ENCODE measurements at places on chromosomes 3 and 15.

- no peak for DNase-seq
Measured at GRCh38 chr3:39501059-39501458, 33.6 kb downstream of the MOBP start.

GRCh38 chr3:52324676-52325075, 8.6 kb downstream of the DNAH1 start:
- DNase-seq, result no peak

DNA sequence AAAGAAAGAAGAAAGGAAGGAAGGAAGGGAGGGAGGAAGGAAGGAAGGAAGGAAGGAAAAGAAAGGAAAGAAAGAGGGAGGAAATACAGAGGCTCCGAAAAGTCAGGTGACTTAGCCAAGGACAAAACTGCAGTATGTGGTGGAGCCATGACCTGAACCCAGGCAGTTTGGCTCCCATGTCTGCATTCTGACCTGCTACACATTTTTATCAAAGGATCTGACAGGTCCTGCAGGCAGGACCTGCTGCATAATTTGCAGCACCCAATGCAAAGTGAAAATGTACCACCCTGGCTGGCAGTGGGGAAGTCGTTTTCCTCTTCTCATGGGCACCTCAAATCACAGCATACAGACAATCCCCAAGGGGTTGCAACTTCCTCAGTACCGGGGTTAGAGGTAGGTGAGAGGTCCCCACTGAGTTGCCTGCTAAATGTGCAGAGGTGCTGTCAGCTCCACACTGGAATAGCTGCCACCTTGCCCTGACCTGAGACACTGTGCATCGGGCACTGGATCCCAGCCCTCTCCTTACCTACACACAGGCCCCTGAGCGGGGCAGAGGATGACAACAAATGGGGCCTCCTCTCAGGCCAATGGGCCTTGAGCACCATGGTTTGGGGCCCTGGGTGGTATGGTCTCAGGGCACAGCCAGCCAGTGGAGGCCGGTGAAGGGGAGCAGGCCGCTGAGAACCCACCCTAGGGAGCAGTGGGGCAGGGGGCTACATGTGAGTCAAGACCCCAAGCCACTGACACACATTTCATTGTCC, 175.1 kb downstream of the SHQ1 start:
- no peak for DNase-seq

DNA sequence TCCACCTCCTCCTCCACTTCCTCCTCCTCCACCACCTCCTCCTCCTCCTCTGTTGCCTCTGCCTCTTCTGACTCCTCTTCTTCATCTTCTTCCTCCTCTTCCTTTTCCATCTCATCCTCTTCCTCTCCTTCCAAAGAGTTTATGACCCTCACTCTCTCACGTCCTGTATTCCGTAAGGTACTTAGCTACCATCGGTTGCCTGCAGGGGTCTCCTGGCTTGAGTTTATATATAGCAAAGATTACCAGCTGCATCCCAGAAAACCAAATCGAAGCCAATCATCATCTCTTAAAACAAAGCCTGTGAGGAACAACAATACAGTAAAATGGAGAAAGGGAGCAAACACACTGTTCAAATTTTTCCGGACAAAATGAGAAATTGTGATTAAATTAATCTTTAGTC, 317.4 kb downstream of the C3orf38 start:
- DNase-seq, result no peak

DNA sequence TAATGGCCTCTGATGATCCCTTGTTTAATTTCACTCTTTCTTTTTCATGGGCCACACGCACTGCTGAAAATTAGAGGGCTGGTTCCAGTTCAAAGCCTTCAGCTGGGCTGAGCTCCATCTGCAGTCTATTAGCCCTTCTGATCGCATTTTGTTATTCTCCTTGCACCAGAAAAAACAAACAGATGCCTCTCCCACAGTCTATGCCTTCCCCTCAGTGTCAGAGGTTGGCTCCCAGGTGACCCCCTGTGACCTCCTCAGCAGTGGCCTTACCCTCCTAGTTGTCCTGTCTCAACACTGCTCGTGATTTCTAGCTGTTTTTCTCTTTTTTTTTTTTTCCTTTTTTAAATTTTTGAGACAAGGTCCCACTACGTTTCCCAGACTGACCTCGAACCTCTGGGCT, 77.1 kb upstream of the PRTG start:
- DNase-seq, result no peak

DNA sequence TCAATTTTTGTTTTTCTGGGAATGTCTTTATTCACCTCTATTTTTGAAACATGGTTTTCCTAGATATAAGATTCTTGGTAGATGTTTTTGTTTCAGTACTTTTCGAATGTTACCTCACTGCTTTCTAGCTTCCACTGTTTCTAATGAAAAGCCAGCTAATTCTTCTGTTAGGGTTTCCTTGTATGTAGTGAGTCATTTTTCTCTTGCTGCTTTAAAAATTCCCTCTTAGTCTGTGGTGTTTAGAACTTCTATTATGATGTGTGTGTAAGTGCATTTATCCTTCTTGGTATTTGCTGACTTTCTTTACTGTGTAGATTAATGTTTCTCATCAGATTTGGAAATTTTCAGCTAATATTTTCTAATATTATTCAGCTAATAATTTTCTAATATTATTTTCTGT, 151.1 kb upstream of the OSTN start:
- no peak for DNase-seq

DNA sequence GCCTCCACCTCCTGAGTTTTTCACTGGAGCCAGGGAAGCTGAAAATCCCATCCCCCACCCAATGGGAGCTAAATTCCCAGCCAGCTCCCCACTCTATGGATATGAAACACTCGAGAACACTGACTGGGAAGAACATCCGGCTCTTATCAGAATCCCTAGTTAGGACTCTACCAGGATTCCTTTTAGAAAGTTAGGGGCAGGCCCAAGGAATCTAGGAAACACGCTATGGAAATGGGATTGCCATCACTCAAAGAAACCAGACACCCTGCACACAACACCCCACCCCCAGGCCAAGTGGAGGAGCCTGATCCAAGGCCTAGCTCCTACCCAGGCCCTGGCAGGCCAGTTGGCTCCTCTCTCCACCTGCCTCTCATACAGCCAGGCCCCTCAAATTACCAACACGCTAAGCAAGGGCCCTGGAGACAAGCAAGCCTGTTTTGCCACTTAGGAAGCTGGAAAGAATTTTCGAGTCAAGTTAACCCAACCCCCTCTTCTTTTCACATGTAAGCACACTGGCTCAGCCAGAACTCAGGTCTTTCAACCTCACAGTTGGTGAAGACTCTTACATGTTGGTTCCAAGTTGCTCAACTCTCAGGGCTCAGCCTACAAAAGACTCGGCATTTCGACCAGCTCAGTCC, 75.5 kb downstream of the RBPMS2 start:
- DNase-seq, result no peak

DNA sequence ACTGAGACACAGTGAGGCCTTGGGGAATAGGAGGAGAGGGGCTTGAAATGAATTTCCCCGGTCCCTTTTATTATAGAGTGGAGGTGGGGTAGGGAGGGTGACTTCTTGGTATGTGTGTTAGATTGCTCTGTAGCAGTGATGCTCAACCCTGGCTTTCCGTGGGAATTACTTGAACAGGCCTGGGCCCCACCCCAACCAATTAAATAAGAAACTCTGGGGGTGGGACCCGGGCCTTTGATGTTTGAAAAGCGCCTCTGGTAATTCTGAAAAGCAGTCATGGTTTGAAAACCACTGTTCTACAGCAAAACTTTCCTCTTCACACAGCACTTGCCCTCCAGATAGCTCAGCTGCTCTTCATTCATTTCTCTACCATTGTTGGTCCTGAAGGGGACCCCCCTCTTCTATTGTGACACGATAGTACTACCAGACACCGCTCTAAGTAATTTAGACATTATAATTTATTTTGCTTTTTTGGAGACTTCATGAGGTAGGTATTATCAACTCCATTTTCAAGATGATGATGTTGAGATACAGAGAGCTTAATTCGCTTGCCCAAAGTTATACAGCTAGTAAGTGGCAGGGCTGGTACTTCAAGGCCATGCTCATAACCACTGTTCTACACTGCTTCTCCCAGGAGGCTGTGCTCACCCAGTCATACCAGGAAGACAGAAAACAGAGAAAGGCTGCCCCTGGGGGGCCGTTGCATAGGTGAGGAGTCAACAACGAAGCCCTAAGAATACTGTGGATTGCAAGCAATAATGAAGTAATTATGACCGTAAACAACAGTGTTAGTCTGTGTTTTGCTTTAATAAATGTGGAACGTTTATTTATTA, 176.2 kb downstream of the PEX5L start:
- DNase-seq, result no peak

DNA sequence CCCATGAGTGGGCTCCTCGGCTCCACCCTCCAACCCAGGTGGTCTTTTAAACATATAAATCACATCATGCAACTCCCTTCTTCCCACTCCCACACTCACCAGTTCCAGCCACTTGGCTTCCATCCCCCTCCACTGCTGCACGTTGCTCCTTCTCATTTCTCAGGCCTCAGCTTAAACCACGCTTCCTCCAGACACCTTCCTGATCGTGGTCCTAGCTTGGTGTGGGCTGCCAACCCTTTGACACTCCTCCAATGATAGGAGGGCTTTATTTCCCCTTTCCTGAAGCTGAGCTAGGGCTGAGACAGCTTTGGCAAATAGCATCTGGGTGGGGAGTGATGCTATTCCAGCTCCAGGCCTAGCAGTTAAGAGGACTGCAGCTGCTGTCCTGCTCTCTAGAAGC, 130.1 kb downstream of the SRGAP3 start:
- no peak for DNase-seq

GRCh38 chr15:73952913-73953750, 26.9 kb downstream of the LOXL1 start:
- DNase-seq, result no peak

GRCh38 chr3:24149032-24149431, 203.9 kb downstream of the NR1D2 start:
- no peak for DNase-seq

DNA sequence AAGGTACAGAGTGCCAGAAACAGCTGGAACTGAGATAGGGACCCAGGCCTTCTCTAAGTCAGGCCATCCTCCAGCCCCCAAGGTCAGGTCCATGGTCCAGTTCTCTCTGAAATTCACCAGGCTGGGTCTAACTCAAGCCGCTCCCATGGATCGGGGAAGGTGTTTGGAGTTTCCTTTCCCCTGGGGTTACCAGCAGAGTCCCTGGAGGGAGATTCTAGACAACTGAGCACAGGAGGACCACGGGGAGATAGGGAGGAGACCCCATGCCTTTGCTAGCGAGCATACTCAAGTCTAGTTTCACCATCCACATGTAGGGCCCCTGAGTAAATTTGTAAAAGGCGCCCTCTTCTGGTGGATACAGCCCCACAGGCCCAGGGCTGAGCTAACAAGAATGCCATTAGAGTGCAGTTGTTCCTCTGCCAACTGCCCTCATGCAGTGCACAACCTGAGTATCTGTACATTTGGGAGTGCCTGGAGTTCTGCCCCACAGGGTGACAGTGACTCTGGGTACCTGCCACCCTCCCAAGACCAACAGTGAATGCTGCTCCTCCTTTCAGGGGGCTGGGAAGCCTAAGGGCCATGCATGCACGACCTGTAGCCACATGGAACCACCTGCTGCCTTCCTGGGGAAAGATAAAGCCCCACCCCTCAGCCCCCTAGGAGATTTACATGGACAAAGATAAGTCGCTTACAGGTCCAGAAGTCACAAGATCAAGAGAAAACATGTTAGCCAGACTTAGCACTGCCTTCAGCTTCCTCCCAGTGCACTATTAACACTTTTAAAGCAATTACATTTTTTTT, 89.0 kb downstream of the IQSEC1 start:
- DNase-seq, result no peak

DNA sequence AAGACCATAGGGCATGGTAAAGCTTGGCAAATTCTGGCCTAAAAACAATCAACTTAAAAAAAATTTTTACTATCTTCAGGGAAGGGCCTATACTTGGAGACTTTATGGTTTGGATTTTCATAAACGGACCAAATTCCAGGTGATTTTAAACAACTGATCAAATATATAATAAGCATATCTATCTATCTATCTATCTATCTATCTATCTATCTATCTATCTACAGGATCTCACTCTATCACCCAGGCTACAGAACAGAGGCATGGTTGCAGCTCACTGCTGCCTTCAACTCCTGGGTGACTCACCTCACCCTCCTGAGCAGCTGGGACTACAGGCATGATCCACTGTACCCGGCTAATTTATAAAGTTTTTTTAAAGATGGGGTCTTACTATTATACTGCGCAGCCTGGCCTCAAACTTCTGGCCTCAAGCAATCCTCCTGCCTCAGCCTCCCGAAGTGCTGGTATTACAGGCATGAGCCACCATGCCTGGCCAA, 6.7 kb downstream of the SPPL2A start:
- DNase-seq, result no peak

- no peak for DNase-seq
Measured at GRCh38 chr15:80831606-80832224, 52.5 kb downstream of the CEMIP start.

GRCh38 chr3:161689584-161690298, 193.1 kb downstream of the OTOL1 start:
- no peak for DNase-seq

DNA sequence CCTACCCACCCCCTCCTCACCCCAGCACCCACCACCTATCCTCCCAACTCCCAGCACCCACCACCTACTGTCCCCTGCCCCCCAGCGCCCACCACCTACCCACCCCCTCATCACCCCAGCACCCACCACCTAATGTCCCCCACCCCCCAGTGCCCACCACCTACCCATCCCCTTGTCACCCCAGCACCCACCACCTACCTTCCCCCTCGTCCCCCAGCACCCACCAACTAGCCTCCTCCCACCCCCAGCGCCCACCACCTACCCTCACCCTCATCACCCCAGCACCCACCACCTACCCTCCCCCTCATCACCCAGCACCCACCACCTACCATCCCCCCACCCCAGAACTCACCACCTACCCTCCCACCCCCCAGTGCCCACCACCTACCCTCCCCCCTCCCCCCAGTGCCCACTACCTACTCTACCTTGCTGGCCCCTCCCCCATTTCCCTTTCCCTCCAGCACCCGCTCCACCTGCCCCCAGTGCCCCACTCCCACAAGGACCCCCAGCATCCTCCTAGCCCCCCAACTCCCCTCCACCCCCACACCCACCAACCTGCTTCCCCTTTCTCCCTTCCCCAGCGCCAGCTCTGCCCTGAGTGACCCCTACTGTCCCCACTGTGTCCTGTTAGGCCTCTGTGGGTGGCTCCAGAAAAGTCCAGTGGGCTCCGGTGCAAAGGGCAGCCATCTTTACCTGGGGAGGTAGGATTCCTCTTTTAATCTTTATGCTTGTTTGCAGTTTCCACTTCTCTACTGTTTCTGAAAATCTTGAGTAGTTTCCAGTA, 1.2 kb downstream of the UROC1 start:
- no peak for DNase-seq
